ENCODE measurements at places on chromosomes 2 and 18.
A peak's percentile ranks its signal among the peaks of the same experiment; 100 is the strongest.

DNA sequence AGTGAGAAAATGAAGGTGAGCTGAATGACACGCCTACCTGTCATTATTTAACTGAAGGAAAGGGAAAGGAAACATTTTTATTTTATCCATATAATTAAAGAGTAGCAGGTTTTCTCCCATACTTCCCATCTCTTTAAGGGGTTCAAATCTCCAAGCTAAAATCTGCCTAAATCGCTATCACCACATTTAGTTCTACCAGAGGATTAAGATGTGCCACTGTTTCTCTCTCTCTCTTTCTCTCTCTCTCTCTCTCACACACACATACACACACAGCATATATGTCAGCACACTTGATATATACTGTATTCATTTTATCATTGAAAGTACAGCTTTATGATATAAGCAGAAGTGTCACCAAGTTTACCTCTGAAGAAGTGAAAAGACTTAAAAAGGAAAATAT is 3.1 kb downstream of the WIPF1 start:
- no peak for DNase-seq

DNA sequence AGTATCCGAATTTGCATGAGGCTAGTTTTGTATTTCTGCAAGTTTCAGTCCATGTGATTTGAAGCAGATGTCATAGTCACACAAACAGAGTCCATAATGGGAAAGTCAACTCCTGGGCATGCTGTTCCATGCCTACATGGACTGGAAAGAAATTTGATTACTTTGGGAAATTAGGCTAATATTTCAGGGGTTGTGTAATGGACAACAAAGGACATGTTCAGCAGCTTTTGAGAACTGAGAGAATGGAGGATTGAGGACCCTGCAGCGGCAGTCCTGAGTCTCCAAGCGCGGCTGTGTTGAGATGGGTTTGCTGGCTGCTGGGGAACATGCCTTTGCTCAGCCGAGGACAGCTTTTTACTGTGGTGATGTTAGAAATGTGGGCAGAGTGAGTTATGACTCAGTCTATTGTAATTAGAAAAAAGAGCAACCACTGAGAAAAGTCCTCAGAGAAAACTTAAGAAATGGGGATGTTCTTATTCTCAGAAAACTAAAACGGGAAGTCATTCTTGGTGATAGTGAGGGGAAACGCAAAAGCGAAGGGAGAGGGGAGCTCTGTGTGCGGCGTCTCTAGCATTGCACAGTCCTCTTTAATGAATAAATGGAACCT is 149.2 kb downstream of the FAM210A start:
- DNase-seq, result peak; percentile 61

DNA sequence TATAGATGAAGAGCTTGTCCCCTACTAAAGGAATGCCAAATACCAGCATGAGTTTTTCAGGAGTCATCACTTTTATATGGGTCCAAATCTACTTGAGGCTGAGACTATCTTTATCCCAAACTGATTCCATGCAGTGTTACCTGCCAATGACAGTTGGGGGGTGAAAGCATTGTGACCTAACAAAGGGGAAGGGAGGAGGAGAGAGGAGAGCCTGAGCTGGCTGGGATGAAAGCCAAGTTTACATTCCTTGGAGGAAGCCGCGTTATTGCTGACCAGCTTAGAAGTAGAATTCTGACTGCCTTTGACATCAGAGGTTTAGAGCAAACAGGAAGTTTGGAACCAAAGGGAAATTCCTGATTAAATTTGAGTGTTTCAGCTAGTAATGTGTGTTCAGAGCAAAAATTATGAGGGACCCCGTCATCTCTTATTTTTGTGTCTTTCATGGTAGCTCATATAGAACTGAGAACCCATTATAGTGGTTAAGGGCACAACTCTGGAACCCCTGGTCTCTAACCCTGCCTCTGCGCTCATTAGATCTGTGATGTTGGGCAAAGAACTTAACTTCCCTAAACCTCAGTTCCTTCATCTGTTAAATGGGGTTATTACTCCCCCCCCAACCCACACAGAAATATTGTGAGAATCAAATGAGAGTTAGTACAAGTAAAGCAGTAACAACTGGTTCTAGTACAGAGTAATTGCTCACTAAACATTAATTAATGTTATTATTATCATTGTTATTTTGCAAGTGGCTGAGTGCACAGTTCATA is 199.3 kb upstream of the EPAS1 start:
- no peak for DNase-seq

- no peak for DNase-seq
Observed at GRCh38 chr2:153043385-153043784, 325.0 kb downstream of the ARL6IP6 start.

- no peak for DNase-seq
Observed at GRCh38 chr18:46731316-46731715, 25.5 kb downstream of the ST8SIA5 start.

- no peak for DNase-seq
Observed at GRCh38 chr2:42787424-42787787, 5.0 kb downstream of the HAAO start.

GRCh38 chr2:109481196-109481555 is 132.6 kb downstream of the SEPTIN10 start:
- no peak for DNase-seq

DNA sequence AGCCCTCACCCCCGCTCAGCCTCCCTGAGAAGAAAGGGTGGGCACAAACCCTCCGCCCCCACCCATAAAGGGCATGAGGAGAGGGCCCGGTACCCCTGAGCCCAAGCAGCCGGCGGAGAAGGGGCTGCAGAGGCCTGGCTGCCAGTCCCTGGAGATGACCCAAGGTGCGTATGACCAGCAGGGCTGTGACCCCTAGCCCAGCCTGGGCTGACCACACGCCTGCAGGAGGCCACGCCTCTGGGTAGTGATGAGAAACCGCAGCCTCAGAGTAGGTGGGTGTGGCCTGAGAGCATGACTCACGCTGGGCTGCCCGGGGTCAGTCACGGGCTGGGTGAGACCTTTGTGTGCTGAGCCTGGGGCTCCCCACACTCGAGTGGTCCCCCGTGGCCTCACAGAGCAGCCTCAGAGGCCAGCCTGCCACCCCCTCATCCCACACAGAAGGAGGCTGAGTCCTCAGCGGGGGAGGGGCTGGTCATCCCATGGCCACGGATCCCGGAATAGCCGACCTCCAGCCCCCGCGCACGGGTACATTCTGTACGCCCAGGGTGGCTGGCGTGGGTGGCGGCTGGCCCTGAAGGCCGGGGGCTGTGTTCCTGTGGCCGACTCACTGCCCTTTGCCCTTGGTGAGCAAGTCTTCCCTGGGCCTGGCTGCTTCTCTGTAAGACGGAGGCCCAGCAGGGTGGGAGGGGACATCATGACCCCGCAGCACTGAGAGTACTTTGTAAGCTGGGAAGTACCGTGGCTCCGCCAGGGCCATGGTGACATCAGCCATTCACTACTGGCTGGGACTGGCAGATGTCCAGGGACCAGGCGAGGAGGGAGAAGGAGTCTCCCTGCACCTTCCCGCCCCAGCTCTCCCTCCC is 110.8 kb upstream of the OTOS start:
- DNase-seq, result no peak

- no peak for DNase-seq
Observed at GRCh38 chr2:60368456-60368855, 185.0 kb downstream of the BCL11A start.

GRCh38 chr2:31675485-31675901 is 94.8 kb upstream of the SRD5A2 start:
- DNase-seq, result no peak

DNA sequence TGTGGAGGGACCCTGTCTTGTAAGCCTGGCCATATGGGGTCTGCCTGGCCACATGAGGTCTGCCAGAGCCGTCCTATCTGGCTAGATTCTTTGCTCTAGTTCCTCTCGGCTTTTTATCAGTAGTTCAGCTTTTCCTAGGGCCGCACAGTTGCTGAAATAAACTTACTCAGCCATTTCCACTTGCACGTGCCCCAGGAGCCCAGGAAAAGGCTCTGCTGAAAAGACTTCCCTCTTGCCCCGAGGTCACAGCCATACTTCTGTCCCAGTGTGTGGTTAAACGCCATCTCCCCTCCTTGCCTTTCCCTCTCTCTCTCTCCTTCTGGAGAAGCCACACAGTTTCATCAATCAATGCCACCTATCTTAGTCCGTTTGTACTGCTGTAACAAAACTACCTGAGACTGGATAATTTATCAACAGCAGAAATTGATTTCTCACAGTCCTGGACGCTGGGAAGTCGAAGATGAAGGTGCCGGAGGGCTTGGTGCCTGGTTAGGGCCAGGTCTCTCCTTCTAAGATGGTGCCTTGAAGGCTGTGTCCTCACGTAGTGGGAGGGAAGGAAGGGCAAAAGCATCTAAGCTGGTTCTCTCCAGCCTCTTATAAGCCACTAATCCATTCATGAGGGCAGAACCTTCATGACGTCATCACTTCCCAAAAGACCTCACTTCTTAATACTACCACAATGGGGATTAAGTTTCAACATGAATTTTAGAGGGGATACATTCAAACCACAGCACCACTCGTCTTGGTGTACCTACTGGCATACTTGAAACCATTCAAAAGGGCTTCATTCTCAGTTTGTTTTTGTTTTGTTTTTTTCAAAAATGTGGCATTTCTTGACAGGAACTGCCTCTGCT is 11.2 kb upstream of the GALM start:
- no peak for DNase-seq

GRCh38 chr2:153971855-153972254 is 100.1 kb downstream of the GALNT13 start:
- DNase-seq, result no peak

DNA sequence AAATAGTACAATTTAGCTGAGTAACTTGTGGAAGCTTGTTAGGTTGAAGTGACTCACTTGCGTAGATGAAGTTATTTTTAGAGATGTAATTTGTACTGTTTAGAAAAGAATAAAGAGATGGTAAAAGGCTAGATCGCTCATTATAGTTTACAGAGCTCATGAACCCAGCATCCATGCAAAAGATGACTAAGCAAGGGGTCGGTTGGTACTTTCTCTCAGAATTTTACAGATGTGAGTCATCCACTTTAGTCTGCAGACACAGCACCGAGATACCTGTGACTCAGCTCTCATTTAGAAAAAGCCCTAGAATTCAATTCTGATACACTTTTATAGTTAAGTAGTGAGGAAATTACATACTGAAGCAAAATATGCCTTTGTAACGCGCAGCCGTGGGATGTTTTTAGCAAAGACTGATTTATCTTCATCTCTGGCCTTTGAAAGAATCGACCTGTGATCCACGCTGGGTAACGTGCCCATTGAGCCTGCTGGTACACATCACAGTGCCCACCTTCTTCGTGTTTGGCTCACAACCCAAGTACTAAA is 116.5 kb upstream of the FOSL2 start:
- DNase-seq, result no peak

- DNase-seq, result no peak
Observed at GRCh38 chr2:88080545-88080944, 12.9 kb downstream of the SMYD1 start.

DNA sequence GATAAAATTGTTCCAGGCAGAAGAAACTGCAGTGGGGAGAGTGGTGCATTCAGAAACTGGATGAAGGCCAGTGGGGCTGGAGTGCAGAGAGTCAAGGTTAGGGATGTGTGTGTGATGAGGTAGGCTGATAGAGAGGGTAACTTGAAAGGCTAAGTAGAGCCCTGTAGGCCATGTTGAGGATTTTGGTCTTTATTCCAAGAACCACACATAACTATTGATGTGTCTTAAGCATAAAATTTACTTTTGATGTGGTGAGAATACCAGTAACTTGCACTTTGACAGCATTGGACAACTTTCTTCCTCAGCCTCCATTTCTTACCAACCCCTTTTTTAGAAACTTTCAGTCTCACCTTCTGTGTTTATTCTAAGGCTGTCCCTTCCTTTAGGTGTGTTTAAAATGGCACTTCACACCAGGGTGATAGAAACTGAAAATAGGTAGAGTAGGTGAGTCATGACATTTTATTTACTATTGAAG is 22.6 kb downstream of the MTX2 start:
- no peak for DNase-seq

GRCh38 chr2:231167745-231168459 is 30.5 kb upstream of the ARMC9 start:
- DNase-seq, result no peak

- no peak for DNase-seq
Observed at GRCh38 chr2:1865716-1866234, 121.5 kb upstream of the PXDN start.

DNA sequence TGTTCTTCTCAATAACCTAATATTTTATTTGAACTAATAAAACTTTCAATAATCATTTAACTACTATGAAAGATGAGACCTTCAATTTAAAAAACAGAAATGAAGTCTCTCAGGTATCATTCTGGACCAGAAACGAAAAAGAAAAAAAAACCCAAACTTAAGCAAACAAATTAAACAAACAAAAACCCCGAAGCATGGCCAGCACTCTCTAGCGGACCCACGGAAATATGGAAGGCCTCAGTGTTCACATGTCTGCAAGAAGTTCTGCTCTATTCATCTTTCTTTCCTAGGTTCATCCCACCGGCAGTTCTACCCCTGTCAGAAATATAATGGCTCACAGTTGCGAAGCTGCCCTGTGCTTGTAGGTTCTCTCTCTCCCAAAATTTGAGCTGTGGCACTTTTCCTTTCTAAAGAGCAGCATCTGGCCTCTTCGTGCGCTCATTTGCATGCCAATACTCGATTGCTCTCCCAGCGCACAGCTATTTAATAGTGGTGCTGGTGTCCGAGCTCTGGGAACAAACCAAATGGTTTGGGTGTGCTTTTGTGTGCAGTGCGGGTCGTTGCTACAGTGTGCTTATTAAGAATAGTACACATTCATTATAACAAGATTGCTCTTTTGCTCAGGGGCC is 129.0 kb upstream of the ZEB2 start:
- no peak for DNase-seq

GRCh38 chr2:50396298-50396631 is 635.7 kb downstream of the NRXN1 start:
- no peak for DNase-seq

- no peak for DNase-seq
Observed at GRCh38 chr2:11092701-11093335, 62.4 kb upstream of the SLC66A3 start.

GRCh38 chr2:176479961-176480360 is 210.7 kb downstream of the MTX2 start:
- no peak for DNase-seq

- DNase-seq, result no peak
Observed at GRCh38 chr2:47777277-47777937, 5.5 kb upstream of the MSH6 start.

DNA sequence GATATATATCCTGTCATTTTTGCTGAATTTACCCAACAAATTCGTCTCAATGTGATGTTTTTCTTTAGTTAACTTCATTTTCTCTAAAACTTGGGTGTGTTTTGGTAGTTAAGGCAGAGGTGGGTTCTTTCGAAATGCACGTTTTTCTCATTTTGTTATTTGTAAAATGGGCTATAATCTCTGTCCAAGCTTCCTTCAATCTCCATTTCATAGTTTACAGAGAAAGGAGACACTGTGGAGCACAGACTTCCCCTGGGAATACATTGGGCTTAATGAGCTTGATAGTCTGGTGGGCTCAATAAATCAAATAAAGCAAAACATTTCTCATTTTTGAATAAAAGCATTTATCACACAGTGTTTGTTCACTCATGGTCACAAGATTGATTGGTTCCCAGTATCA is 145.1 kb downstream of the AGPS start:
- no peak for DNase-seq

DNA sequence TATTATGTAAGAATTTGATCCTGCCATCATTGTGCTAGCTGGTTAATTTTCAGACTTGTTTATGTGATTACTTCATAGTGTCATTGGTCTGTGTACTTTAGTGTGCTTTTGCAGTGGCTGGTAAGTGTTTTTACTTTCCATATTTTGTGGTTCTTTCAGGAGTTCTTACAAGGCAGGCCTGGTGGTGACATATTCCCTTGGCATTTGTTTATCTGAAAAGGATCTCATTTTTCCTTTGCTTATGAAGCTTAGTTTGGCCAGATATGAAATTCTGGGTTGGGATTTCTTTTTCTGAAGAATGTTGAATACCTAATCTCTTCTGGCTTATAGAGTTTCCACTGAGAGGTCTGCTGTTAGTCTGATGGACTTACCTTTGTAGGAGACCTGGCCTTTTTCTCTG is 72.8 kb upstream of the MC4R start:
- no peak for DNase-seq
